ENCODE measurements at places on chromosomes 11 and 22.
A peak's percentile ranks its signal among the peaks of the same experiment; 100 is the strongest.

DNA sequence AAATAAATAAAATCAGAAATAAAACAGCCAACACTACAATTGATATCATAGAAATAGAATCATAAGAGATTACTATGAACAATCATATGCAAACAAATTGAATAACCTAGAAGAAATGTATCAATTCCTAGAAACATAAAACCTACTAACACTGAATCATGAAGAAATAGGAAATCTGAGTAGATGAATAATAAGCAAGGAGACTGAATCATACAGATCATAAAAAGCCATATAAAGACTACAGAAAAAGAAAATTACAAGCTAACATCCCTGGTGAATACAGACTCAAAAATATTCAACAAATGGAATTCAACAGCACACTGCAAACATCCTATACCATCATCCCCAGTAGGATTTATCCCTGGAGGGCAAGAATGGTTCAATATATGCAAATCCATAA is 135.6 kb downstream of the SBF2 start:
- DNase-seq: no peak

- DNase-seq: no peak
These were observed 25.2 kb downstream of the PLAAT3 start for GRCh38 chr11:63589000-63589399.

DNA sequence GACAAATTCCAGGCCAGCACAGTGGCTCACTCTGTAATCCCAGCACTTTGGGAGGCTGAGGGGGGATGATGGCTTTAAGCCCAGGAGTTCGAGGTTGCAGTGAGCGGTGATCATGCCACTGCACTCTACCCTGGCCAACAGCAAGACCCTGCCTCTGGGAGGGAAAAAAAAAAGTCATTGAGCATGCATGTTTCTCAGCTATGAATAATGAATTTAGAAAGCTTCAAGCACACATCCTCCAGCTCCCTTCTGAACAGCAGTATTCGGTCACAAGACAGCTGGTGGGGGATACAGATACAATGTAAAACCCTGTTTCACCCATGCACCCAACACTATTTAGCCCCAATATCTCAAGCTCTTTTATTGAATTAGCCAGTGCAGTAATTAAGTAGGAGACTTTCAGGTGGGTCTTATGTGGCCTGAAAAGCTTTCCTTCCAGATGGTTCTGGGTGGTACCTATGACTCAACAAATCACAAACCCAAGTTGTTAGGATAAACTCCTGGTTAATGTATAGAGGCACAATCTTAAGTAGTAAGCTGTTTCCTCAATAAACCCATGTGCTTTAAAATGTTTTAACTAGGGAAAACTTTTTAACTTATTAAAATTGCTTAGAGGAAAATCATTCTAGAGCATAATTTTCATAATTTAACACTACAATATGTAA is 13.4 kb downstream of the PRDM10 start:
- DNase-seq: no peak

- DNase-seq: peak; percentile 32
These were observed 27.6 kb downstream of the RIBC2 start for GRCh38 chr22:45441138-45441537.

GRCh38 chr11:100438376-100438775 is 248.7 kb upstream of the ARHGAP42 start:
- no peak for DNase-seq

DNA sequence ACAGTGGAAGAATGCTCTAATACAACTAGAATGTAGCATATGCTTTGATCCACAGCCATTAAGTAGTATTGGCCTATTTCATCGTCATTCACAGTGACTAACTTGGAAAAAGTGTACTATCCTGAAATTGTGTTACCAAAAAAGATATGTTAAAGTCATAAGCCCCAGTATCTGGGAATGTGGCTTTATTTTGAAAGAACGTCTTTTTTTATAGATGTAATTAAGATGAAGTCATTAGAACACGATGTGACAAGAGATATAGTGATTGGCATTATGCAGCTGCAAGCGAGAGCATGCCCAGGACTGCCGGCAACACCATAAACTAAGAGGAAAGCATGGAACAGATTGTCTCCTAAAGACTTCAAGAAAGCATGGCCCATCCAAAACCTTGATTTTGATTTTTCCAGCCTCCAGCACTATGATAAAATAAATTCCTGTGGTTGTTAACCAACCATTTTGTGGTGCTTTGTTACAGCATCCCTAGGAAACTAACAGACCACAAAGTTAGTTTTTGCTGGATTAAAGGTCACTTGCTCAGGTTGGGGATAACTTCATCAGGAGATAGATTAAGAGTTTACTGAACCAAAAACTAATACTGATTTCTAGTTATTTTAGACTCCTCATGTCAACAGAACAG is 870.6 kb upstream of the LRRC4C start:
- no peak for DNase-seq
